ENCODE measurements at places on chromosomes 5 and 9.

DNA sequence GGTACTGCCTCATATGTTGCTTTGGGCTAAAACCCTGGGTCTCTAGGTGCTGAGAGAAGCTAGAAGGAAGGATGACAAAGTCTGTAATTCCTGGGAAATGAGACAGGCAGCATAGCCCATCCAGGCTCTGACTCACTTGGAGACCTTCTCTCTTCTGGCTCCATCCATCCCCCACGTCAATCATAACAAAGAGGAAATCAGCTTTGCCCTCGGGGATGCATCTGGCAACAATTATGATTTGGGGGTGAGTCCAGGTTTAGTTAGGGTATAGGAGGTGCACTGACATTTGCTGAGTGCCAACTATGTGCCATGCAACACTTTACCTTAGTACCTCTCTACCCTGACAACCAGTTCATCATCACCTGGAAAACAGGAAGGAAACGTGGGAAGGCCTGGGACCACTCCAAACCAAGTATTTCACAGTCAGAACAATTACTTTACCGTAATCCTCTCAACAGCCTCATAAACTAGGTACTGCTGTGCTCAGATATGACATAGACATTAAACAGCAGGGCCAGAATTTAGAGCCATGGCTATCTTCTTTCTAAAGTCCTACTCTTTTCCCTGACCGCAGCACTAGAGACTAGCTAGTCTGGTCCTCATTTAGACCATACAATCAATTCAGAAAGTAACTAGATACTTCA is 39.1 kb upstream of the GZMA start:
- DNase-seq = no peak

- DNase-seq = no peak
Observed at GRCh38 chr9:115300874-115301273, 182.9 kb upstream of the TNC start.

DNA sequence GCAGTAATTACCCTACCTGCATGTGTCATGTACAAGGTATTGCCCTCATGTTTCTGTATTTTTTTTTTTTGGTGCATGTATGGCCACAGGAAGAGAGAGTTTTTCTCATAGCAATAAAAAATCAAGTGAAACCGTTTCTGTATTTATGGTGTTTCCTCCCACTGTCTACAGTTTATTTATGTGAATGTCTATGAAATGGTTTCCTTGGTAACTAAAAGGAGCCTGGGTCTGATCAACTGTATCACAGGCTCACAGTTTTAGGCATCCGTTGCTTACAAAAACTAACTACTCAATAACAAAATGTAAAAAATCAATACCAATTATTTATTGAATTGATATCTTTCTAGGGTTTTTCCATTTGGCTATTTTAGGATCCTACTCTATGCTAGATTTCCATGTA is 464.4 kb downstream of the TAF11L14 start:
- no peak for DNase-seq

DNA sequence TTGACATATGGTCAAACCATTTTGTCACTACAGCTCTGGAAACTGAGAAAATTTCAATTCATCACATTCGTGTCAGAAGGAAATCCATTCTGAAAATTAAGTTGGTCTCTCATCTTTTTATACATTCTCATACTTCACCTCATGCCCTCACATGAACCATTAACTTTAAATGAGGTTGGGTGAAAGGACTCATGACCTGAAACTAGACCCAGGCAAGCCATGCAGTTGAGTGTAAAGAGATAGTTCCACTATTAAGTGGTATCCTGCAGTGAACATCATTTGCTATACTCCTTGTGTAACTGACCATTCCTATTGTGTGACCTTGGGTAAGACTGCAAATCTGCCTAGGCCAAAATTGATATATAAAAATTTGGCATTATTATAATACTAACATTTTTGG is 299.6 kb upstream of the GRIN3A start:
- no peak for DNase-seq

GRCh38 chr9:9996259-9996658 is 616.5 kb downstream of the PTPRD start:
- no peak for DNase-seq

DNA sequence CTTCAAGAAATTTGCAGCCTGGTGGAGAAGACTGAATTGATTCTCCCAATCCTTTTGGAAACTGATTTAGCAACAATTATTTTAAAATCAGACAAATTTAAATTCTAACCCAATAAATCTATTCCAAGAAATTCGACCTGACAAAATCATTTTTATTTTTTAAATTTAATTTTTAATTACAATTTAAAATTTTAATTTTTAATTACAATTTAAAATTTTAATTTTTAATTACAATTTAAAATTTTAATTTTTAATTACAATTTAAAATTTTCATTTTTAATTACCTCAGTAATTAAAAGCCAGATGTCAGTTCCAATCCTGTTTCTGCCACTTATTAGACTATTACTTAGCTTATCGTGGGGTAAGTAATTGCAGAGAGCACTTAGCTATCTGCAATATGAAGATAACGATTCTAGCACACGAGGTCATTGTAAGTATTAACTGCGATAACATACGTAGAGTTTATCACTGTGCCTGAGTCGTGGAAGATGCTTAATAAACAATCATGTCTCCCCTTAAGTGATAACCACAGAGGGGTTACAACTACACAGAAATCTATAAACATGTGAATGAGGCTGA is 346.4 kb upstream of the SLC24A2 start:
- DNase-seq = no peak

DNA sequence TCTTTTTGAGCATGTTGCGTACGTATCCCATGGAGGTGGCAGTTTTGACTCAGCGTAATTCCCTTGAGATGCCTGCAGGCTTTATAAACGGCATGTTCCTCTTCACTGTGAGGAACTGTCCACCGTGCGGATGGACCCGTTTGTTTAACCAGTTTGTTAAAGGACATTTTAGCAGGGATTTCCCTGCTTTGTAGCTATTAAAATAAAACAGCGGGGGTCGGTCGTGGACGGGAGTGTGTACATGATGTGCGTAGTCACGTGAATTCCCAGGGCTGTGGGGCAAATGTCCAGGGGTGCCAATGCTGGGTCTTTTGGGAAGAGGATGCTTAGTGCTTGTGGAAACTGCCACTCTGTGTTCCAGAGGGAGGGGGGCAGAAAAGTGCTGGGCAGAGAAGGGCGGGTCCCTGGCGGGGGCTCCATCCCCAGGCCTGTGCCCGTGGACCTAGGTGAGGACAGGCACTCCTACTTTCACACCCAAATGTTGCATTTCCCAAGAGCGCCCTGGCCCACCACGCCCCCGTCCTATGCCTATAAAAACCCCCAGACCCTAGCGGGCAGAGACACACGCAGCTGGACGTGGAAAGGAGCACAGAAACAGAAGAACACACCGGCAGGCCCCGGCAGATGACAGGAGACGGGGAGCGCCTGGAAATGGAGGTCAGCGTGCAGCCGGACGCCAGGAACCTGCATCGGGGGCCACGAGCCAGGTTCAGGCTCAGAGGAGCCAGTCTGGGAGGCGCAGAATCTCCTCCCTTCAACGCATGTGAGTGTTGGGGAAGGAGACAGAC is 4.0 kb upstream of the TERT start:
- no peak for DNase-seq

GRCh38 chr9:89145097-89145496 is 33.5 kb downstream of the SHC3 start:
- DNase-seq = no peak

- no peak for DNase-seq
Observed at GRCh38 chr9:114894609-114895433, 35.6 kb downstream of the TNFSF8 start.

DNA sequence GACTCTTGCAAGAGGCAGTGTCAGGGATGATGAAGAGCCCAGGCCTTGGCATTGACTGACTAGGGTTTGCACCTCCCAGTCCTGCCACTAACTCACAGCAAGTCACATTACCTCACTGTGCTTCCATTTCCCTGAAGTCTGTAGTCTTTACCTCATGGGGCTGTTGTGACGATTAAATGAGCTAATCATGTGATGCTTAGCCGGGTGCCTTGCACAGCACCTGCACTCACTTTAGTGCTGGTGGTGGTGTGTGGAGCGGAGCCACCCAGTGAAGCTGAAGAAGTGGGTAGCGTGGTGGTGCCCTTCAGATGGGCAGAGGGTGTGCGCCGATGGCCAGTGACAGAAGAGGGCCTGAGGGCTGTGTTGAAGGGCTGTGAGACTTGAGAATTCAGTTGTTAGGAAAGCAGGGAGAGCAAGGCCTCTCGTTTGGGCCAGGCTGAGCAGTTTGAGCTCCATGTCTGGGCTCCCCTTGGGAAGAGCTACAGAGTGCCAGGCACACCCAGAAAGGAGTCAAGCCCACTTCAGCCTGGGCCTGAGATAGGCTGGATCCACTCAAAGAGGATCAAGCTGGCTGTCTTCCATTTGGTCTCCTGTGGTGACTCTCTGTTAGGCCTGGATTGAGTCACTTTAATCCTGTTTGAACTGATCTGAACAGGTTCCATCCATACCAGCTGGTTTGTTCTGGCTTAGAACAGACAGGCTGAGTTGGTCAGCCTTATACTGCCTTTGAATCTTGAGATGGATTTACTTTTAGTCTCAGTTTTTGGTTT is 42.5 kb downstream of the RALGPS1 start:
- DNase-seq = no peak

DNA sequence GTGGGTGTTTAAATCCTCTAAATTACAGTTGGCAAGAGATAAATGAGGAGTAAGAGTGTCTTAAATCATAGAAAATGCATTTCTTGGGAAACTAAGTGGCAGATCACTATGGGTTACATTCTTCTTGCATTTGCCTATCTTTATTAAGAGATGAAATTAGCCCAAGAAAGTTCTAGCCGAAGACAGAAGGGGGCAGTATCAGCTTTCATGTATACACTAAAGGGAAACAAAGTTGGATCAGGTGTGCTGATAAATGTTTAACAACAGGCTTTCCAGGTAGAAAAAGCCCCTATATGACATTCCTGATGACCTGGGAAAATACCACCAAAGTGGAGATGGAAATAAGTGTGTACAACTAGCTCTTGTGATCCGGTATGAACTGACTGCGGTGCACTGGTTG is 81.9 kb upstream of the TLR4 start:
- no peak for DNase-seq

GRCh38 chr5:143244000-143244736 is 159.3 kb downstream of the NR3C1 start:
- DNase-seq = peak; percentile 2

GRCh38 chr9:35277171-35277520 is 115.3 kb downstream of the UNC13B start:
- DNase-seq = no peak

DNA sequence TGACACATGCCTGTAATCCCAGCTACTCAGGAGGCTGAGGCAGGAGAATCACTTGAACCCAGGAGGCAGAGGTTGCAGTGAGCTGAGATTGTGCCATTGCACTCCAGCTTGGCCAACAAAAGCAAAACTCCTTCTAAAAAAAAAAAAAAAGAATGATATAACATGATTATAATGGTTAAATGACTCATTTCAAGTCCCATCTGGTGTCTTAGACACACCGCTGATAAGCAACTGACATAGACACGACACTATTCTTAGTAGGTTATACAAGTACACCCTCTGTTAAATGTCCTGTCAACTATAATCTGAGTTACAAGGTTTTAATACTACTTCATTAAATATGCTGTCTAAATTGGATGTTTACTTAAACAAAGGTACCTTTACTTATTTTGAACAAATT is 405.3 kb upstream of the CLINT1 start:
- DNase-seq = no peak

DNA sequence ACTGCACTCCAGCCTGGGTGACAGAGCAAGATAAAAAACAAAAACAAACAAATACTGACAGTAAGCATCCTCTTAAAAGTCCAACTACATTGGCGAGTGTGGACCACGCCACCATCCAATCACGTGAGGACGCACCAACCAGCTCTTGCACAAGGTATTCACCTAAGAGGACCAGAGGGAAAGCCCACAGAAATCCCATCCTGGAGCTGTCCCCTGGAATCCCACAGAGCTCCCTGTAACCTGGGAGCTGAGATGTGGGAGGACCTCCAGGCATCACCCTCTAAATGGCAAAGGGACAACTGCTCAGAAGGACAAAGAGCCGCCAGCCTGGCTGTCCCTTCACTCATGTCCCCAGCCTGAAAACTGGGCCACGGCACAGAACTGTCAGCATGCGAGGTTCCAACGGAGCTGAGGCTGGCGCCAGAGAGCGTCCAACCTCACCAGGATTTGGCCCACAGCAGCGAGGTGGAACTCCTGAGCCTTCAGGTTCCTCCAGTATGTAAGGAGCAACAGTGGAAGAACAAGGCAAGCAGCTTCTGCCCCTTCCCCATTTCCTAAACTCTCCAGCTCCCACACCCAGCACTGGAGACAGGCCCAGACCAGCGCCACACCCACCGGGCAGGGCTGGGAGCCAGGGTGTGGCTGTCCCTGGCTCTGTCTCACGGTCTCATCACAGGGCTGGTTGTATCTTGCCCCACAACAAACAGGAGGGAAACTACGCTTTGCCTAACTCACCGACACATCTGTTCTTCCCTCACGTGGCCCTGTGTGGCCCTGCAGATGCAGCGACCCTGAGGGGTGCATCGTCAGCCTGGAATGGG is 15.2 kb downstream of the IPPK start:
- DNase-seq = no peak

DNA sequence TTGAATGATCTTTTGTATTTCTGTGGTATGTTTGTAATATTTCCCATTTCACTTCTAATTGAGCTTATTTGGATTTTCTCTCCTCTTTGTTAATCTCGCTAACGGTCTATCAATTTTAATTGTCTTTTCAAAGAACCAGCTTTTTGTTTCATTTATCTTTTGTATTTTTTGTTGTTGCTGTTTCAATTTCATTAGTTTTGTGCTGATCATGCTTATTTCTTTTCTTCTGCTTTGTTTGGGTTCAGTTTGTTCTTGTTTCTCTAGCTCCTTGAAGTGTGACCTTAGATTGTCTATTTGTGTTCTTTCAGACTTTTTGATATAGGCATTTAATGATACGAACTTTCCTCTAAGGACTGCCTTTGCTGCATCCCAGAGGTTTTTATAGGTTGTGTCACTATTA is 28.4 kb upstream of the SNCAIP start:
- DNase-seq = no peak

DNA sequence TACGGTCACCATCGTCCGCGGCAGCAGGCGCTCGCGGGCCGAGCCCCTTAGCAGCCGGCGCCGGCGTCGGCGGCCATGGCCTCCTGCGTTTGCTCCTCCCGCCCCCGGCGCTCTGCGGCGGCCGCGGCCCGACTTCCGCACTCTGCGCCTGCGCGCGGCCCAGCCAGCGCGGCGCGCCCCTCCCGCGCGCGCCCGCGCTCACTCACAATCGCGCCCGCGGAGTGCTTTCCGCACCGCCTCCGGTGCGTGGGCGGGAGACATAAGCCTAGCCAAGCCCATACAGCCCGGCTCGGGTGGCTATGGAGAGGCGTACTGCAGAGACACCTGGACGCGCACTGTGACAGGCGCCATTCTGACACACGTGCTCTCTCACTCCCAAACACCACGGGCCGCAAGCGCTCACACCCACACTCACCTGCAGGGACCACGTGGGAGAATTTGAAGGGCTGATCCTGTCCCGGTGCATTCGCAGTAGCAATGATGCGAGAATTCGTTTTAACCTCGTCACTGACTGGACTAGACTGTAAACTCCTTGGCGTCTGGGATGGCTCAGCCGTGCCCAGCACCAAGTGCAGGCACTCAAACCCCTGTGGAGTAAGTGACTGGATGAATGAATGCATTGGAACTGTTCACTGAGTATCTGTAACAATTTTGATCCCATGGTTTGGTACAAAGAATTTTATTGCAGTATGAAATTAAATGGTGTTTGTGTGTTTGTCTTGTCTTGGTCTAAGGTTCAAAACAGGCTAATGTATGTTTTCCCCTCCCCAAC is at the start of gene RNF145:
Gene RNF145, minus strand, starts transcription at position 116 of the 772 bp plus-strand sequence. CDS start 5,936 bp downstream, outside the sequence.
- DNase-seq = peak; percentile 74
